ENCODE measurements at places on chromosomes 5 and 9.

- DNase-seq: no peak
Observed at GRCh38 chr5:54785729-54786591, 199.4 kb downstream of the ESM1 start.

DNA sequence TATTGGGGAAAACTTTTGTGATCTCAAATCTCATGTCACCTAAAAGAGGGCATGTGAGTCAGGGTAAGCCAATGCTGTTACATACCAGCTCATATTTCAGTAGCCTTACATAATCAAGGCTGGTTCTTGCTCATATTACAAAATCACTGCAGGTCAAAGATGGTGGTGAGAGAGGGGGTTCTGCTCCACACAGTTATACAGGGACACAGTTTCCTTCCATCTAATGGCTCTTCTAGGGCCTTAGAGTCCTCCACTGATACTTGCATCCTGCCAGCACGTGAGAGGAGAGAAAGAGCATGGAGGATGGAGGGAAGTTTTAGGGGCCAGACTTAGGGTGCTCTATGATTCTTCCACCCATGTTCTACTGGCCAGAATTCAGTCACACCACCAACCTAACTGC lies 130.0 kb downstream of the LIFR start:
- DNase-seq: no peak

DNA sequence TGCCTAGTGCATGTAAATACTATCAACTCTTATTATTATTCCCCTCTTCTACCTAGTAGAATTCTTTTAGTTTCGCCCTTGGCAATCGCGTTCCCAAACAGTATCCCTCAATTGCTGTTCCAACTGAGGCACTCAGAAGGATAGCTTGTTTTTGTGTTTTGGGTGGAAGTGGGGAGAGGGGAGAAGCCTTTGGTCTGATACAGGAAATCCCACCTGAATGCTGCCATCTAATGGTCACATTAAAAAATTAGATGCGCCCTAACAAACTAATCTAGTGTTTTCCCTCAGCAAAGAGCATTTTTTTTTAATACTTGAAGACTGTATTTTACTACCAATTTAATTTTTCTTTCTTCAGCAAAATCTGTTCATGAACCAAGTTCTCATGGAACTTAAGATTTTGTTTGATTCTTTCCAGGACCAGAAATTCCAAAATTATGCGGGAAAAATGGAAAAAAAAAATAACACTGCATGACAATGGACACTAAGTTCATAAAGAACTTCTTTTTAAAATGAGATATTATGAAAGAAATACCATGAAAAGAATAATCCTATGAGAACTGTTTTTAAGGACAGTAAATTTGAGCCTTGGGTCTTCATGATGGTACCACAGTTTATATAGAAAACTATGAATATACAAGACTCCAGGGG lies 22.2 kb upstream of the GLDC start:
- no peak for DNase-seq

DNA sequence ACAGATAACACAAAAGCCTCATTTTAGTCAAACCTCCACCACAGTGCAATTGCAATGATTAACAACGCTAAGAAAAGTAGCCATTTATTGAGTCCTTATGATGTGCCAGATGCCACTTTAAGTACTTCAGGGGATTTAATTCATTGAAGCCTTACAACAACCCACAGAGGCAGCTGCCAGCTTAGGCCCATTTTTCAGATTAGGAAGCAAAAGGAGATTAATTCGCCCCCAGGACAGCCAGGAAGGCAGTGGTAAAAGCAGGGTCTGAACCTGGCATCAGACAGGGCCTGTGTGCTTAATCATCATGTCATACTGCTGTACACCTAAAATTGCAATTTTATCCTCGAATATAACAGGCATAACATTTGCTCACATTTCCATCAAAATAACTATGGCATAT lies 23.9 kb downstream of the MED27 start:
- DNase-seq: no peak

DNA sequence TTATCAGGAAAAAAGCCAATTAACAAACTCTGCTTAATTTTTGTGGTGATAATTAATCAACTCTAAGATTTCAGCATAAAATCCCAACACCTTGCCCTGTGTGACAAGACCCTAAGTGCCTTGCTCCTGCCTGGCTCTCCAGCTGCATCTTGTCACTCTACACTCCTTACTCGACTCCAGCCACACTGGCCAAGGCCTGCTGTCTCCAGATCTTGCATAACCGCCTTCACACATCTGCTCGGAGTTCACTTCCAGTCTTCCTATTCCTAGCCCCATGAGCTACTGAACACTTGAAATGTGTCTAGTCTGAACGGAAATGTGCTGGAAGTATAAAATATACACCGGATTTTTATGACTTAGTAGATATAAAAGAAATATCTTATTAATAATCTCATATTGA lies 259.6 kb downstream of the EPB41L4A start:
- no peak for DNase-seq

GRCh38 chr9:76452839-76453238 lies 6.1 kb upstream of the GCNT1 start:
- DNase-seq: no peak

- DNase-seq: no peak
Observed at GRCh38 chr5:175638305-175638704, 19.6 kb upstream of the HRH2 start.

DNA sequence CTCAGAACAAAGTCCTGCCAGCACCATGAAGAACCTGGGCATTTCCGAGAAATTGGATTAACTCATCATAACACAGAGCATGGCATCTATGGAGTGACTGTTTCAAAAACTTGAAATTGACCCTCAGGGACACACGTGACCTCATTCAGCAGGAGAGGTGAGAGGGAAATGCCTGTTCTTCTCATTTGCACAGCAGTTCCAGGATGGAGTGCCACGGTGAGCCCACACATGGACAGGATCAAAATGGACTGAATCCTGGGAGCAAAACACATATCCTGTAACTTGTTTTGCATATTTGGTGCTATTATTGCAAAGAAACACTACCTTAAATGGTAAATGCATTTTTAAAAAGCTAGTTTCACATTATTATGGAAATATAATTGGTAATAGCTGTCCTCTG lies 256.1 kb upstream of the IRX2 start:
- no peak for DNase-seq

- no peak for DNase-seq
Observed at GRCh38 chr5:152501294-152501693, 96.2 kb upstream of the NMUR2 start.

DNA sequence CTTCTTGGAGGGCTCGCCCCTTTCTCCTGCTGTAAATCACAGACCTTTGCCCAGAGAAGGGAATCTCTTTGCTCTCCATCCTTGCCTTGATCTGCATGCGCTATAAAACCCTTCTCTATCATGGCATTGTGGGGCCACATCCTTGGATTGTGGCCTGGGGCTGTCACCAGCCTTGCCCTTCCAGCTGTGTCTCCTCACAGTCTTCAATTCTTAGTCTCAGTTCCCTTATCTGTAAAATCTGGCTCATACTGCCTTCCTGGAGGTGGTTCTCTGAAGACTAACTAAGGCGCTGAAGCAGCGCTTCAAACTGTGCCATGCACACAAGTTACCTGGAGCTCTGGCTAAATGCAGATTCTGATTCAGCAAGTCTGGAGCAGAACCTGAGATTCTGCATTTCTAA lies 53.4 kb upstream of the RARS1 start:
- no peak for DNase-seq

GRCh38 chr9:81847181-81847915 lies 80.9 kb upstream of the SPATA31D4 start:
- DNase-seq: no peak

DNA sequence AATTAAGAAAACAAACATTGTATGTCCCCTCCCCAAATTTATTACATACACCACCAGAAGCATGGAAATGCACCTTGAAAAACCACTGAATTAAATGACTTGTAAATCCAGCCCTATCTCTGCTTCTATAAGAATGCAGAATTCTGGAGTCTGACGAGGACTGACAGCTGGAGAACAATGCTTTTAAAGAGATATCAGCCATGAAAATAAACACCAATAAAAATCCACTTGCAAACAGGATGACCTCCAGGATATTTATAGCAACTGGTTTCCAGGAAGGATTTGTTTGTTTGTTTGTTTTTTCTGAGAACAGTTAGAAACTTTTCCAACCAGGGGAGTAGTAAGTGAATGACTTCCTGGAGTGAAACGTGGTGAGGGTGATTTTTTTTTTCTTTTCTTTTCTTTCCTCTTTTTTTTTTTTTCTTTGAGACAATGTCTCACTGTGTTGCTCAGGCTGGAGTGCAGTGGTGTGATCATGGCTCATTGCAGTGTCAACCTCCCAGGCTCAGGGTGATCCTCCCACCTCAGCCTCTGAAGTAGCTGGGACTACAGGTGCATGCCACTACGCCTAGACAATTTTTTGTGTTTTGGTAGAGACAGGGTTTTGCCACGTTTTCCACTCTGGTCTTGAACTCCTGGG lies 38.7 kb upstream of the SLC36A1 start:
- no peak for DNase-seq

- no peak for DNase-seq
Observed at GRCh38 chr5:62214701-62215100, 91.3 kb upstream of the KIF2A start.

DNA sequence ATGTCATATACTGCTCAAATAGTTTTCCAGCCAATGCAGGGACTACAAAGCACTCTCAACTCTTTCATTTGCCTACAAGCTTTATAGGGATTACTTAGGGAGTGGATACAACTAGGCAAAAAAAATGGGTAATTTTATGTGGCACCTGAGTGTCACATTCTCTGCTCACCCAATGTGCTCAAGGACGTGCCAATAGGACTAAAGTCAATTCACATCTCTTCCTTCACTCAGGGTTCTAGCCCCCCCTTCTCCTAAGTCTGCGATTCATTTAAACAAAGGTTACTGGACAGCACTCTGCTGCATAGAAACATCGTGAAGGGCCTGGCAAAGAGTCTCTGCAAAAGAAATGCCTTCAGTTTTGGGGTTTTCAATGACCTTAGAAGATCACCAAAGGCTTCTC lies 142.3 kb downstream of the TSSK1B start:
- DNase-seq: no peak

DNA sequence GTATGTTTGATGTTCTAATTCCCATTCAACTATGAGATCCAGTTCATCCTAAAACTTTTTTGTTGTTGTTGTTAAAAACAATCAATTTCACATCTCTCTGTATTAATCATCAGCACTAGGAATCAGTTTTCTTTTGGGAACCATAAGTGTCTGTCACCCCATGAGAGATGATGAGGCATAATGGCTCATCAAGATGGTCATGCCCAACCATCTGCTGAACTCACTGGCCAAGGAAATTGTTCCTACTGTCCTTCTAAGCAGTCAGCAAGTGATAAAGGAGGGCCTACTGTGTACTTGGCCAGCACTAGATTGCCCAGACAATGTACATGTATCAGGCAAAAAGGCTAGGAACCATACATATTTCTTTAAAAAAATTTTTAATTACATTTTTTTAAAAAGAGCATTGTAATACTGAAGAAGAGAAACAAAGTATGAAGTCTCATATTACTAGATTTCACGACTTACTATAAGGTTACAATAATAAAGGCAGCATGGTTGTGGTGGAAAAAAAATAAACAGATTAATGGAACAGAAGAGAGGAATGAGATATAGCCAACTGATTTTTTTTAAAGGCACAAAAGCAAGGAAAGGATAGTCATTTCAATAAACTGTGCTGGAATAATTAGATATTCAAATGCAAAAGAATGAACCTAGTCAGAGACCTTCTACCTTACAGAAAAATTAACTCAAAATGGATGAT lies 458.3 kb downstream of the SPOCK1 start:
- DNase-seq: no peak

- DNase-seq: no peak
Observed at GRCh38 chr5:6652025-6652424, 18.8 kb downstream of the SRD5A1 start.

Data from breast epithelium (tissue), 4 donors.